ENCODE measurements at places on chromosomes 2 and 18. TPM values are rescaled to one million over a fixed set of nuclear protein-coding genes. Genes with fewer than 3 reads are reported as not detected.
A peak's percentile ranks its signal among the peaks of the same experiment; 100 is the strongest.

Gene IL36G
- not detected for total RNA-seq

Gene ALK
- total RNA-seq, result 3.0 TPM

GRCh38 chr2:167953776-167954175, 293.6 kb downstream of the STK39 start:
- ATAC-seq, result no peak

- ATAC-seq, result no peak
These were observed 62.7 kb downstream of the ZCCHC2 start for GRCh38 chr18:62585274-62586150.

GRCh38 chr18:63148449-63149301, 170.9 kb downstream of the BCL2 start:
- no peak for ATAC-seq

GRCh38 chr2:168466190-168466737, 10.2 kb downstream of the CERS6 start:
- ATAC-seq, result no peak

DNA sequence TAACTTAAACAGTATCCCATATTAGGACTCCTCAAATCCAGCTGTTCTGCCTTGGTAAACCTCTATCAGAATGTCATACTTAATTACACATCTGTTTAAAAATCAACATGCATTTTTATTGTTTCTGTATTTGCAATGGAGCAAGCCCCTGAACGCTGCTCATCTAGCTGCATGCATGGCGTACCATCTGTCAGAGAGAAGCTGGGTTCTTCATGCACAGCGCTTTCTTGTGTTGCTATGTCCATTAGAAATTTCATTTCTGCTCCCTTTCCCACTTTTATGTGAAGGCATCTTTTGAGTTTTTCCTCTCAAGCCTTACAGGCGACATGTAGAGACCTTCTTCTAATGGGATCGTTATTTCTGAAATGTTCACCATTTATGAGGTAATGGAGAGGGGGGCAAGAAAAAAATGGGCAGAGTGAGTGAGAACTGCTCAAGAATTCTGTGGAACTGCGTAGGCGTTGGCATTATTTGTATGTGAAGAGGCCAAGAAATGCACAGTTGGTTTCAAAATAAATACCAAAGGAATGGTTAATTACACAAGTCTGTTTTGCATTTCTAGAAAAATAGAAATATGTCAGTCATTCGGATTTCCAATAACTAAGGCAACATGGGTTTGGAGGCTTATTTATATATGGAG, 31.6 kb downstream of the INSIG2 start:
- peak; percentile 7 for ATAC-seq
